ENCODE measurements at places on chromosomes 1 and 21.

DNA sequence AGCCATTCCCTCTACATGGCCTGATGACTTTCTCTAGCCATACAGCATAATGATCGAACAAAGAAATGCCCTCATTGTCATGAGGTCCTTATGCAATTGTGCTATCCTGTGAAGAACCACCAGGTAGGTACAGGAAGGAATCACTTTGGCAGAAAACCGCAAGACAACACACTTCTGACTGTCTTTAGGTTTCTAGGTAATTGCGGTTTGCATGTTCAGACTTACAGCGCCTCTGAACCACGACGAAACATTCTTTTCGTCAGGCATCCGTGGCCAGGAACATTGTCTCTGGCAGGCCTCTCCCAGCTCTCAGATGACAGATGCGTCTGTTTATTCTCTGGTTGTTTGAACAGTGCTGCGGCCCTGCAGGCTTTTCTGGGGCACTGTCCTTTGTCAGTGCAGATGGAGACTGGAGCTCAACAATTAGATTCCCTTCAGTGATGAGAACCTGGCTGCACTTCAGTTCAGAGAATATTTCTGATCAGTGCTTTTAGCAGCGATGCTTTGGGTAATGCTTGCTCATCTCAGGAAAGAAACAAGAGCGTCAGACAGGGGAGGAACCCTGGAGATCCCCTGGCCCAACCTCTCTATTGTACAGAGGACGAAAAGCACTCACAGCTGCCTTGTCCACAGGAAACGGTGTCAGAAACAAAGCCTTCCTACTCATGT lies 63.4 kb downstream of the B3GALT5 start:
- no peak for DNase-seq

DNA sequence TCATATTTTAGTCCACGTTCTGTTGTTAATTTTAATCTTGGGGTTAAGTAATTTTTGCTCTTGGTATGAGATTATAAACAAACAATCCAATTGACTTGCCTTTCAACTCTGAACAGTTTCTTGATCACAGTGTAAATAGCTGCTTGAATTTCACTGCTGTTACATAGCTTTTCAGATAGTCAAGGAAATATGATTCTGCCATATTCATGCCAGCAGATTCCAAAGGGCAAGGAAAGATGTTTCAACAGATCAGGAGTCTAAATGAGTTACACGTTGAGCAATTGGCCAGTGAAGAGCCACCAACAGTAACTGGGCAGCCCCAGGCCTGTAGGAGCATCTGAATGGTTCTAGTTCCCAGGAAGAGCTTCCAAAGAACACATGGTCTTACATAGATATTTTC lies 93.6 kb downstream of the LEPR start:
- no peak for DNase-seq

DNA sequence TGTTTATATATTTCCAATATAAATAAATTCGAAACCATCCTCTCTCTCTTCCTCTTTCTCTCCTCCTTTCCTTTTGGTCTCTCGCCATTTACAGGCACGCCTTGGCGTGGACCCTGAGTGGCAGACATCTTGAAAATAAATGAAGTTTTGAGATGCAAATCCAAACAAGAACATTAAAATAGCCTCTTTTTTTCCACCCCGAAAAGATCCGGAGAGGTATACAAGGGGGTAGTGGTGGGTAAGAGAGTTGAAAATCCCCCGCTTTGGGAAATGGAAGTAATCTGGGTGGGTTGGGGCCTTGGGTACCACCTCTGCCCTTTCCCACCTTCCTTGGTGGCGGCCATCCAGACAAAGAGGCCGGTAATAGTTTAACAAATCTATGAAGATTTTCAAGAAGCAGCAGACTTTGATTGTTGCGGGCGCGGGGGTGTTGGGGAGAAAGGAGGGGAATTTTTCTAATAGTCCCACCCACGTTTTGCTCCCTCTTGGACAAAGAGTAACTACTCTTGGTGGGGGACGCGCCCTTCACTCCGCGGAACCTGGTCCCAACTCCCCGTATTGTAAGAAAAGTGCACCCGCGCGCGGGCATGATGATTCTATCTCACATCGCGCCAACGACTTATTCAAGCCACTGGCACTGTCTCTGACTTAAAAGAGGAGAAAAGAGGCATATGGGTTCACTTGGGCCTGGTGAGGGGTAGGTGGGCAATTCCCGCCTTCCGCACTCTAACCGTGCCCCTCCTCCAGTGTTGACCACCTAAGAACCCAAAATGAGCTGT lies 4.0 kb upstream of the FOXD3 start:
- no peak for DNase-seq

GRCh38 chr1:165408518-165408917 lies 36.4 kb downstream of the RXRG start:
- no peak for DNase-seq

DNA sequence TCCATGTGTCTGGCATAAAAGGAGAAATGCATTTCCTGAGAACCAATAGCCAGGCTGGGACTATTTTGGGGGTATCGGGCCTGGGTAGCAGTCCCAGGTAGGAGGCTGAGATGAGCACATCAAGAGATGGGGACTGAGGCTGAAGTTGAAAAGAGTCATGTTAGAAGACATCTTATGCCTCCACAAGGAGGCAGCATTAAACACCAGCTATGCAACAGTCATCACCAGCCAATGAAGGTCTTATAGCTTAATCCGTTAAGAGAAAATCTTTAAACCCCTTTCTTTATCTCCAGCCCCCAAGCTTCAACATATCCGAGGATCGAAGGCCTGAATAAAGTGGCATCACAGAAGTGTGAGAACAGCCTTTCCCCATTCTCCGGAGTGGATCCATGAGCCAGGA lies 640.7 kb upstream of the PTBP2 start:
- DNase-seq = no peak

- DNase-seq = no peak
Observed at GRCh38 chr1:62281922-62282555, 37.2 kb downstream of the KANK4 start.

- no peak for DNase-seq
Observed at GRCh38 chr1:215345208-215345607, 221.9 kb upstream of the KCTD3 start.
